Activated naive CD4-positive, alpha-beta T cell (primary cell): ENCODE measurements at places on chromosomes 3 and 15.

- DNase-seq = no peak
These were observed 145.8 kb upstream of the NECTIN3 start for GRCh38 chr3:110925798-110926197.

GRCh38 chr15:94610069-94610468 lies 378.7 kb downstream of the MCTP2 start:
- DNase-seq = no peak

- no peak for DNase-seq
These were observed 15.4 kb downstream of the PTX3 start for GRCh38 chr3:157452097-157452496.

- no peak for DNase-seq
These were observed 156.2 kb downstream of the CLSTN2 start for GRCh38 chr3:140091143-140091542.

DNA sequence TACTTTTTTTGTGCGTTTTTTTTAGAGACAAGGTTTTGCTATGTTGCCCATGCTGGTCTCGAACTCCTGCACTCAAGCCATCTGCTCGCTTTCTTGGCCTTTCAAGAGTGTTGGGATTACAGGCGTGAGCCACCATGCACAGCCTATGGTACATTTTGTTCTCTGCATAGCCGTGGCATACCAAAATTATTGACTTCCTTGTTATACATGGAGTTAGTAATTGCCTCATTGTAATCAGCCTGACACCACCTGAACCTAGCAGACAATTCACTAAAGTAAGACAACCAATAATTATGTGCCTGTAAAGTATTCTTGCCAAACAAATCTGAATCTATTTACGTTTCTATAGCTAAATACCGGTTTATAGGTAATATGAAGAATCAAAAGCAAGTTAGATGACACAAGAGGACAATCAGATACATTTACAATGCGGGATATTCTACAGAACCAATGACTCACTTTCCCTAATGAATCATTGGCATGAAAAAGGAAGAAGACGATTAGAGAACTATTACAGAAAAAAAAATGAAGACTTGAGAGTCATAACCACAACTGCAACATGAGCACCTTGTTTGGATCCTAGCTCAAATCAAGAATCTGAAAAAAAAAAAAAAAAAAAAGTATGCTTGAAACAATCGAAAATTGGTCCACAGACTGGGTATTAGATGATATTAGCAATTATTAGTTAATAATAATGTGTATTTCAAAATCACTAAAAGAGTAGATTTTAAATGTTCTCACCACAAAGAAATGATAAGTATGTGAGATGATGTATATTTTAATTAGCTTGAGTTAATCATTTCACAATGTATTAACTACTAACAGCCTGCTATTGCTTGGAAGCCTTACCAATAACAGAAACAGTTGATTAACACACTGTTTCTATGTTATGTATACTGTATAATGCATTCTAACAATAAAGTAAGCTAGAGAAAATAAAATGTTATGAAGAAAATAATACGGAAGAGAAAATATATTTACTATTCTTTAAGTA lies 7.1 kb downstream of the GUCA1C start:
- DNase-seq = no peak

- DNase-seq = no peak
These were observed 6.1 kb upstream of the SLCO2A1 start for GRCh38 chr3:134035836-134036235.

- DNase-seq = no peak
These were observed 6.9 kb upstream of the RPL35A start for GRCh38 chr3:197942956-197943556.

GRCh38 chr3:8996681-8997121 lies 33.4 kb upstream of the RAD18 start:
- DNase-seq = no peak

- DNase-seq = no peak
These were observed 642.6 kb downstream of the SQOR start for GRCh38 chr15:46277451-46277850.

DNA sequence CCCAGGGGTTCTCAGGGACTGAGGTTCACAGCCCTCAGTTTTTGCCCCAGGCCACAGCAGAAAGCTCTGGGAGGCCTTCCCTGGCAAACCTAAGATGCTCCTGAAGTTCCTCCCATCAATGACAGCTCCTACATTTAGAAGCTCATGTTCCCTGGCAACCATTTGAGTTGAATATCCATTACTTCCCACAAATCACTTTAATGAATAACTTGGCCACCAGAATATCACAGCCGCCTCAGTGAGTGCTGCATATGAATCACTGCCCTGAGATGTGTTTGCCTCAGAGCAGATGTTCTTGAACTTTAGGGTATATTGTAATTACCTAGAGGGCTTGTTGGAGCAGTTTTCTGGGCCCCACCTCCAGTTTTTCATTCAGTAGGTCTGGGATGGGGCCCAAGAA lies 27.4 kb downstream of the SLCO2A1 start:
- no peak for DNase-seq

- DNase-seq = no peak
These were observed 75.1 kb downstream of the CD200 start for GRCh38 chr3:112407888-112408702.

GRCh38 chr3:146382386-146382785 lies 87.0 kb downstream of the PLSCR2 start:
- DNase-seq = no peak

GRCh38 chr3:44235604-44236484 lies 5.8 kb upstream of the TOPAZ1 start:
- DNase-seq = peak; percentile 16

DNA sequence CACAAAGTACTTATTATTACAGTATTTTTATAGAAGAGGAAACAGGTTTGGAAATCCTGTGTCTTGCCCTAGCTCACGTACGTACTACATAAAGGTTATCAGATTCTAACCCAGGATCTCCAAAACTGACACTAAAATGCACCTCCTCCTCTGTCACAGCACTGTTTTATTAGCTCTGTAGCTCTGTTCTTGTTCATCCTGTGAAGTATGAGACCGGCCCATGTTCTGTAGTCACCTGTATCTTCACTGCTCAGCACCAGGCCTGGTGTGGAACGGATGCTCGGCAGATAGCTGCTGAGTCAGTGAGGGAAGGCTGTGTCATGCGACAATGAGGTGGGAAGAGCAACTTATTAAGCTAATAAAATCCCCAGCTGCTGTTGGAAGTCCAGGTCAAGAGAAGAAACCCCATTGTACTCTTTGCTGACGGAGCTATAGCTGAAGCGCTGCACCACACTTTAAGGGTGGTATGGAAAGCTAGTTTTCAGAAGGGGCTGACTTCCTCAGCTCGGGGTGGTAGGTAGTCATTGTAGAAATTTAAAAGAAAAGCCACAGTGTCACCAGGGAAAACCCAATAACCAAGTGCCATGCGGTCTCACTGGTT lies 22.8 kb downstream of the BCL2A1 start:
- no peak for DNase-seq

DNA sequence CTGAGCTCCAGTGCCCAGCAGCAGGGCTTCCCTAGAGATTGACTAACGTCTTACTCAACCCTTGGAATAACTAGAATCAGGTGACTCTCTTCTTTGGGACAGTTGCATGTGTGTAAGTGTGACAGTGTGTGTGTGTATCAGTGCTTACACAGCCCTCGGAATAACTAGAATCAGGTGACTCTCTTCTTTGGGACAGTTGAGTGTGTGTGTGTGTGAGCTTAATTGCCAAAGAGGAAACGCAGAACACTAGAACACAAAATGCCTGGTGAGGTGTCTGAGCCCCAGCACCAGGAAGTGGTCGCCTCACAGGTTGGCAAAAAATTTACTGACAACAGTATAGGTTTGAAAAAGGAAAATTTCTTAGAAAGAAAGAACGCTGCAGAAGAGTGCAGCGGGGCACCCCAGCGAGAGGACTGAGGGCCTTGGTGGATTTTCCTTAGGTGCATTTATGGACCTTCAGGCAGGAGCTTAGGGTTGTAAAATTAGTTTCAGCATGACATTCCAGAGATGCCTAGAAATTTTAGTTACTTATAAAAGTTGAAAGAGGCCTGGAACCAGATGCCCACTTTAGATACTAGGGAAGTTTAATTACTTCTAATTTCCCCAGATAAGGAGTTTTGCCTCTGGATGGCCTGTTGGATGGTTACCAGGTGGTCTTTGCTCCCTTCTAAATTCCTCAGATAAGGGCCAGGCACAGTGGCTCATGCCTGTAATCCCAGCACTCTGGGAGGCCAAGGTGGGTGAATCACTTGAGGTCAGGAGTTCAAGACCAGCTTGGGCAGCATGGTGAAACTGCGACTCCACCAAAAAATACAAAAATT lies 3.7 kb upstream of the WDR82 start:
- no peak for DNase-seq

DNA sequence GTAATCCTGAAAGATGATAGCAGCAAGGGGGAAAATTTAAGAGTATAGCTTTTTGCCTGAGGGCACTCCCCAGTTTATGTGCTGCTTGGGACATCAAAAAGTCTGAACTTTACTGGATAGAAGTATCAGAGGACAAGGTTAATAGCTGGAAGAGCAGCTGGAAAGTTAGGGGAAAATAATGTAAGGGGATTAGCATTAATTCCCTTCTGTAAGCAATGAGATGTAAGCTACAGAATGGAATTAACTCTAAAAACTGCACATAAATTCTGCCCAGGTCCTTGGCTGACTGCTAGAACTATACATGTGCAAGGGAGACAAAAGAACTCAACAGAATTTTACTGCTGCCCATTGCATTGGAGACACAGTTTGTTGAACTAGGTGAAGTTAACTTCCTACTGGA lies 55.6 kb downstream of the ATP11B start:
- no peak for DNase-seq

DNA sequence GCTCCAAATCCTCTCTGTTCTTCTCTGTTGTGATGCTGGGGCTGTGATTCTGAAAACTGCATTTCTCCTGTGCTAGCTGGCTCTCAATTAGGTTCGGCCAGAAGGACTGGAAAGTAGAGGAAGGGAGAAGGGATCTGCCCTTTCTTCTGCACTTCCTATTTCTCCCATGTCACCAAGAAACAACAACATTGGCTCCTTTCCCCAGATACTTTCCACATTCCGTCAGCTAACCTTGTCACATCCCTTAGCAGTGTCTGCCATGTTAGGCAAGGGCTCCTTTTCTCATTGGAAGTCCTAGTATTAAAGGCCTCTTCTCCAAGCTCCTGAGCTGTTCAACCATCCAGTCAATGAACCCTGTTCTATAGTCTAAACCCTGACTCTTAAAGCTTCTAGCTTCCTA lies 171.1 kb downstream of the ZNF621 start:
- no peak for DNase-seq

DNA sequence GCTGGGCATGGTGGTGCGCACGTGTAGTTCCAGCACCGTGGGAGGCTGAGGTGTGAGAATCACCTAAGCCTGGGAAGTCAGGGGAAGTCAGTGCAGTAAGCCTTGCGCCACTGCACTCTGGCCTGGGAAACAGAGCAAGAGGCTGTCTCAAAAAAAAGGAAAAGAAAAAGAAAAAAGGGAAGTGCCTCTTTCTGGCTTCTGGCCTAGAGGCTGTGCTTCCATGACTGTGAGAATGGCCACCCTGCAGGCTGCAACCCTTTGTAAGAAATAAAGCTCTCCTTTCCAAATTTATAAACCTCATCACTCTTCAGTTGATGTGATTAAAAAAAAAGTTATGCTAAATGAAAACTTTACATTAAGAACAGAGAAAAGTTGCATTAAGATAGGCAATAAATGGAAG lies 774.3 kb downstream of the TUSC7 start:
- DNase-seq = no peak

GRCh38 chr15:70426096-70426821 lies 328.5 kb upstream of the TLE3 start:
- no peak for DNase-seq

DNA sequence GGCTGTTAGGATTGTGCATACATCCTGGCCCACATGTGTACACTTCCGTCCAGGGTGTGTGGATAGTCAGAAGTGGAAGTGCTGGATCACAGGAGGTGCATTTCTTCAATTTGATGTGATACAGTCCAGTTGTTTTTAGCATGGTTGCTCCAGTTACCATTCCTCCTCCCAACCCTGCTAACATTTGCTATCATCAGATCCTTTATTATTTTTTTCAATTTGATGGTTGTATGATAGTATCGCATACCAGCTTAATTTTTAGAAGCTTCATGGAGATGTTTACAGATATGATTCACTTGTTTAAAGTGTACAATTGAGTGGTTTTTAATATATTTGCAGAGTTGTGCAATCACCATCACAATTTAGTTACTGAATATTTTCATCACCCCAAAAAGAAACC lies 202.7 kb downstream of the ITPR1 start:
- DNase-seq = no peak

GRCh38 chr3:178802993-178803693 lies 266.9 kb downstream of the KCNMB2 start:
- no peak for DNase-seq

- DNase-seq = no peak
These were observed 51.7 kb downstream of the CLDN11 start for GRCh38 chr3:170470063-170471016.

- DNase-seq = no peak
These were observed 43.2 kb downstream of the ARHGEF3 start for GRCh38 chr3:56758539-56758981.

DNA sequence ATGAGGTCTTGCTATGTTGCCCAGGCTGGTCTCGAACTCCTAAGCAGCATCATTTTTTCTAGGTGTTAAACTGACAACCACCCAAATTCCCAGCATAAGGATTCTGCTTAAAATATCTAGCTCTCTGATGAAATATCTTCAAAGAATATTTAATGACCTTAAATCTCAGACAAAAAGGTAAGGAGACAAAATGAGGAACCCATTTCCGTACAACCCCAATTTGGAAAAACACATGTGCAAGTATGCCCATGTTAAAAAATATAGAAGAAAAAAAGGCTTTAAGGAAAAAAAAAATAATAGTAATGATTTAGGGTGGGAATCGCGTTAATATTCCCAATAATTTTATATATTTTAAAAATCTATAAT lies 1.4 kb upstream of the SACM1L start:
- no peak for DNase-seq

GRCh38 chr15:63913336-63913735 lies 79.6 kb upstream of the HERC1 start:
- no peak for DNase-seq

GRCh38 chr15:75760704-75761435 lies 48.2 kb upstream of the CSPG4 start:
- DNase-seq = no peak

DNA sequence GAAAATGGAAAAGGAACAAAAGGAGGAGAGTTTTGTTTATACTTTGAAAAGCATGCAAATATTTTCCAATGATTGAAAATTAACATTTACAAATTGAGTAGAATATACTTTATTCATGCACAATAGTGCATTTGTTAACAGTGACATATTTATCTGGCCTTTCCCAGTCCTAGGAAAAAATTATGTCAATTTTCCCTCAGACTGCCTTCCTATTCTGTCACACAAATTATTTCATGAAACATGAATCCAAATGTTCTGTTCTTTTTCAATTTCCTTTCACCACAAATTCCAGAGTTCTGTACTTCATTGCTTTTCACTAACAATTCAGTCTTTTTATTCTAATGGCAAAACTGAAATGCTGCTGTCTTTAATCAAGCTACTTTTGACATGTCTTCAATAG lies 945.1 kb downstream of the ROBO1 start:
- no peak for DNase-seq

GRCh38 chr3:39064646-39065045 lies 12.8 kb downstream of the WDR48 start:
- no peak for DNase-seq
